COLO829 (cell line): ENCODE measurements at places on chromosomes 12 and 14.
A peak's percentile ranks its signal among the peaks of the same experiment; 100 is the strongest.

GRCh38 chr12:6956021-6956727, 5.0 kb downstream of the PTPN6 start:
- no peak for DNase-seq

GRCh38 chr12:12898911-12899511, 7.6 kb downstream of the GPRC5A start:
- no peak for DNase-seq

- no peak for DNase-seq
These were observed 303.8 kb downstream of the TMEM121 start for GRCh38 chr14:105830171-105830570.

DNA sequence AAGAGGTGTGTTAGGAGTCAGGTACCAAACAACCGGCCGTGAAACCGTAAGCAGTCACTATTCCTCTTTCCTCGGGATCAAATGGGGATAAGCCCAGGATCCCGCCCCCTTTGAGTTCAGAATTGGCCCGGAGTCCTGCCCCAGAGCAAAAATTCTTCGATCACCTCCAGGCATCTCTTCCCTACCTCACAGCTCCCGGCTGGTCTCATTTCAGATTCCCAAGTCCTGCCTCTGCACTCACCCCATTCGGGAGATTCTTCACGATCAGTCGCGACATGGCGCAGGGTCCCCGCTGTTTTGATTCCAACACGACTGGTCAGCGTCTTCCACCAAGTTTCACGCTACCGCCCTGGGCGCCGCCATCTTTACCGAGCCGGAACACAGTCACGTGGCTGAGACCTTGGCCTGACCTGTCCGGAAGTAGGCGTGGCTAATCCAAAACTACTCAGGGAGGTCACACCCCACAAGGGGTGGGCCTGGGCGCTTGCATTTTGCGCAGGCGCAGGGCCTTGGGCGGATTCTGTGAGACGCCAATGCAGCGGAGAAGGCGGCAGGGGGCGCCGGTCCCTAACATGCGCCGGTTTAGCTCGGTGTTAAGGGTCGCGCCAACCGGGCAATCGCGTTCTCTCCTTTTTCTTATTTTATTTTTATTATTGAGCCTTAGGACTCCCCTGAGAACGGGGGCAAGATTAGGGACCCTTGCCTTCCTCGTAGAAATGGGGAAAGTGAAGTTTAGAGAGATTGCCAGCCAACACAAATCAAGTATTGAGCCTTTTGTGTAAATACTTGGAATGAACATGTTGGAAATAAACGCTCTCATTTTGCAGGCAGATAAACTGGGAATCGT, at the start of gene RBM19:
RBM19 (minus strand) TSS at position 375 of the 847 bp plus-strand sequence; CDS start at position 277, 98 bp downstream.
- DNase-seq = peak; percentile 100

DNA sequence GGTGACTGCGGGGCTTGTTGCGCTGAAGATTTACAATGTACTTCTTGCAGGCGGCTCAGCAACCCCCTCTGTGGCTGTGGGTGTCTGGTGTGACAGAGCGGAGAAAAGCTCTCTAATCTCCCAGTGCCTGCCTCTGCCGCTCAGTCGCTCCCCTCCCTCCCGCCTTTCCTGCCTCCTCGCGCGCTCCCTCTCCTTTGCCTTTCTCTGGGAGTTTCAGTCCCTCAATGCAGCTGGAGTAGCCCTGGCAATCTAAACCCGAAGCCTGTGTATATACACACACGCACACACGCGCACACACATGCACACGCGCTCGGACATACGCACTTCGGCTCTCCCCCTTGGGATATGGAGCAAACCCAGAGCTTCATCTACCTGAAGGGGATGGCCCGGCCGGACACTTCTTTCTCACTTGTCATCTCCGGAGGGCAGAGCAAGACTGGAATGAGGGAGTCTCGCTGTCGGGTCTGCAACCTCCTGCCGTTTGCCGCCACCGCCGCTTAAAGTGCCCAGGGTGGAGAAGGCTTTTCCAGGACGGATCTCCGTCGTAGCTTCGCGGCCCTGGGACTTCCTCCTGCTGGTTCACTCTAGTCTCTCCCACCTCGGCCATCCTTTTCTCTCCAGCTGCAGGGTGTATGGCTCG, 599 bp upstream of the TRHDE start:
- no peak for DNase-seq

GRCh38 chr14:71244341-71244740, 337.1 kb downstream of the PCNX1 start:
- DNase-seq = no peak

DNA sequence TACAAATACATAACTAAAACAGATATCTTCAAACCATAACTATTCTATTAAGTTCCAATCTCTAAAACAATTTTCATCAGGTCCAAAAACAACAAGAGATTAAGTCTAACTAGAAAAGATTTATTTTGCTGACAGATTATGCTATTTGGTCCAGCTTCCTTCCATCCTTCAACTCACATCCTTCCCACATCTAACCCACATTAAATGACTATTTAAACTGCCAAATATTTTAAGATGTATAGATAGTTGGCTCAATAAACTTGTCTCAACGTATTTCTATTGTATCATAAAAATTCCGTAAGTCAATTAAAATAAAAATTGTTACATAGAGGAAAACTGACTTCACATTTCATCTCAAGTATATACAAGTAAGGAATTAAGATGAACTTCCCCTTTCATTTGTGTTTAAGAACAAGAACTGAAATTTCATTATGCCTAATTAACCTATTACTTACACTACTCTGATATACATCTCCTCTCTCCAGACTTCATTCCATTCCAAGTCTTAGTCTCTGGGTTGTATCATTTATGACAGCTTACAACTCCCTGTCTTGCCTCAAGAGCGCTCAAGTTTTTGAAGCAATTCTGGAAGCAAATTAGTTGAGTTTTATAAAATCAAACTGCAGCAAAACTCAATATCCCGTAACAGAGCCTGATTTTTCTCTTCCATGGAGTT, 25.4 kb downstream of the PAWR start:
- DNase-seq = no peak

- DNase-seq = no peak
These were observed 203.8 kb upstream of the RGS6 start for GRCh38 chr14:71728386-71728785.

DNA sequence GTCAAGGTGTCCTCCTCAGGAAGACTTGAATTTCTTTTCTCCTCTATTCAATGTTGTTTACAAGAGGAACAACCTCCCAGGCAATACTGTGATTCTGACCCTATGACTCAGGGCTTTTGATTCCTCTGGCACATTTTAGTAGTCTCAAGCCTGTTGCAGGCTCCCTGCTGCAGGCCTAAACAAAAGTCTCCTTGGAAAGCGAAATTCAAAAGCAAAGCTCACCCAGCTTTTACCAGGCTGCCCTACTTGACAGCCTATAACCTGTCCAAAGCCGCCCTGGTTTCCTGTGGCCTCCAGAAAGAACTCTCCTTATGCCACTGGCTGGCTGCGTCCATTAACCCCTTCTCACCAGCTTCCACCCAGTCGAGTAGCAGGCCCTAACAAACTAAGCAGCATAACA, 11.6 kb downstream of the FGD6 start:
- no peak for DNase-seq

- DNase-seq = peak; percentile 54
These were observed 38.3 kb downstream of the ATF7IP start for GRCh38 chr12:14403711-14404196.

- peak; percentile 35 for DNase-seq
These were observed 51.2 kb downstream of the ACSS3 start for GRCh38 chr12:81128930-81129554.

DNA sequence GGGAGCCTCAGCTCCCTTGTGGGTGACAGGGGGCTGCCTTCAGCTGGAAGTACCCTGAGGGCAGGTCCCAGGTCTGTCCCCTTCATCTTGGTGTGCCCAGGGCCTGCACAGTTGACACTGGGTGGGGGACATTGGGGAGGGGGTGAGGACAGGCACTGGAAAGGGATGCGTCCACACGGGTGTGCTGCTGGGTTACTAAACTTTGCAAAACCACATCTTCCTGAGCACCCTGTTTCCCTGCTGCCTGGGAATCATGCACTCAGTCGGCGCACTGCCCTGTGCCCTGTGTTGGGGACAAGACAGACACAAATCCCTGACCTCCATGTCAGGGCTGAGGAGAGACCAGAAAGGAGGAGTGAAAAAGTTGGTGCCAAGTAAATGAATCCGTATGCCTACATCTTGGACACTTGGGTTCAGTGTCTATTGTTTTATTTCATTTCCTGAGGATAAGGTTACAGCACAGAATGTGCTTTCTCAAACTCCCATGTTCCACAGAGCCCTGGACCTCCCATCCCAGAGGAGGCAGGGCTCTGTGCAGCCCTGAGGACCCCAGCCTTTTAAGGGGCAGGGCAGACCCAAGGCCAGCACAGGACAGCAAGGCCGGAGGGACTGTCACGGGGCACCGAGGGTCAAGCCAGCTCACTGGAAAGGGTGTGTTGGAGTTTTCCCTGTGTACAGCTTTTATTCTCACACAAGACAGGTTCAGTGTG, 2.9 kb upstream of the SLC25A29 start:
- DNase-seq = no peak

GRCh38 chr12:77572371-77572770, 258.3 kb upstream of the NAV3 start:
- no peak for DNase-seq

- DNase-seq = no peak
These were observed 40.1 kb downstream of the CCDC60 start for GRCh38 chr12:119374635-119375034.

DNA sequence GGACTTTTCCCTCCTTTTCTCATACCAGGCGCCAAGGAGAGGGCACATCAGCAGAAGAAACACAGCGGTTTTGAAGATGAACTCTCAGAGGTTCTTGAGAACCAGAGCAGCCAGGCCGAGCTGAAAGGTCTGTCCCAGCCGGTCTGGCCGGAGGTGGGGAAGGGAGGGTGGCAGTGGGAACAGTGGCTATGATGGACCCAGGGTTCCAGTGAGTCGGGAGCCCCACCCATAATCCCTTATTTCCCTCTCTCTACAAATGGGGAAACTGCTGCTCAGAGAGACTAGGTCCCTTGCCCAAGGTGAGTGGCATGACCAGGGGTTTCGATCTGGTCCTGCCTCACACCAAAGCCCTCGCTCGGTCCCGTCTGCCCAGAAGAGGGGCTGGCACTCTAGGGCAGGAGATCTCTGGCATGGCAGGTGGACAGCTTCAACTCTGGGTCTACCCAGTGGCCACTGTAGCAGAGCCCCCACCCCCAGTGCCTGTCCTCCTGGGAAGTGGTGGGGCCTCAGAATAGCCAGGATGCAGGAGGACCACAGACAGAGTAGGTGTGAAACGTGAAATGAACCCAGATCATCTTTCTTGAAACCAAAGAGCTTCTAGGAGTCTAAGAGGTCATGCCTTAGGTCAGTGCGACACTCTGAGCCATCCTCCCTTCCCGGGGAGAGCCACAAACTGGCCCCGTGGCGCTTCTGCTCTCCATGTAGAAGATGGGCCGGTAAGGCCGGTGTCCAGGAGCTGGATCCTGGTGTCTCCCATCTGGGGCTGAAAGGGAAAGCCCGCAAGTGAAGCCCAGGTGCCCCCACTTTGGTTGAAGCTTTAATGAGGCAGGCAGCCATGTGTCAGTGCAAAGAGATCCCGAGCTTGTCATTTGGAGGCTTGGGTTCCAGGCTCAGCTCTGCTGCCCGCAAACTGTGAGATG, 7.0 kb downstream of the CHGA start:
- DNase-seq = no peak

DNA sequence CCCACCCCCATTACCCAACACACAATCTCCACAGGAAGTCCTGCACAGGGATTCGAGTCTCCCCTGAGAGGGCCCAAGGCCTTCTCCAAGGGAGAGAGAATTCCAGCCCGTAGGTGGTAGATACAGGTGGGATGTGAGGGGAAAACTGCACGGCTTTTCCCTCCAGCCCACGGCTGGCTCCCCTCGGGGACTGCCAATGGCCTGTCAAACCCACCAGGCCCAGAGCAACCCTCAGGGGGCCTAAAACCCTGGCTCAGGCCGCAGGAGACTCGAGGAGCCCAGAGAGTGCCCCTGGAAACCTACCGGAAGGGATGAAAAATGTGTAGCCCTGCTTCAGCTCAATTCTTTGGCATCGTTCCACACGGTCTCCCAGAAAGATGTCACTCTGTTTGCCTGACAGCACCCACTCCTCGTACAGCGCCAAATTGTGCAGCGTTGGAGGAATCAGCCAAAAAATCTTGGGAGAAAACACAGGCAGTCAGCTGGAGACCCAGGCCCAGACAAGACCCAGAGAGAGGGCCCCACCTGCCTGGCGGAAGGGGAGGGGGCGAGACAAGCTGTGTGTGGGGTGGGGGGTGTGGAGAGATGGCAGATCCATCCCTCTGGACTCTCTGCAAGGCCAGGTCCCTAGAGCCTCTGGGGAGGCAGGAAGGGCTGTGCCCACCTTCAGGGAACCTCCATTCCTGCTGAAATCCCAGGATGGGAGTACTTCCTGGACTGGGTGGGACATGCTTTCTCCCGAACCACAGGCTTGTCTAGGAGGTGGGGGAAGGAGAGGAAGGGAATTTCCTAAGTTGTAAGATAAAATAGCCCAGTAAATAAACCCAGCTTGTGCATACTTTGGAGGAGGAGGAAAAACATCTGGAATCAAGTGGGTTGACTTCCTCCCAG, 48.1 kb downstream of the KDM2B start:
- DNase-seq = no peak

DNA sequence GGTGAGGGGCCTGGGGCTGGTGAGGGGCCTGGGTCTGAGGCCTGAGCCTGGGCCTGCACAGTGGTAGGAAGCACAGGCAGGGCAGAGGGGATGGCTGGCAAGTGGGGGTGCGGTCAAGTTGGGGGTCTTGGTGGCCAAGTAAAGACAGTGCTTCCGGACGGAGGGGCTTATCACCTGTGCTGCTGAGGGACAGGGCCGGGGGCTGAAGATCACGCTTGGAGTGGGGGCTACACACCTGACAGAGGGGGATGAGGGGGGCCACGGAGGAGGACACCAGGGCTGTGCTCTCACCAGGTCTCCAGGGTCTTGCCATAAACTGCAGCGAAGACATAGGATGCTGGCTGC, 12.2 kb downstream of the TEDC1 start:
- no peak for DNase-seq

- DNase-seq = peak; percentile 45
These were observed 483.9 kb downstream of the ZFP36L1 start for GRCh38 chr14:68308726-68309520.

DNA sequence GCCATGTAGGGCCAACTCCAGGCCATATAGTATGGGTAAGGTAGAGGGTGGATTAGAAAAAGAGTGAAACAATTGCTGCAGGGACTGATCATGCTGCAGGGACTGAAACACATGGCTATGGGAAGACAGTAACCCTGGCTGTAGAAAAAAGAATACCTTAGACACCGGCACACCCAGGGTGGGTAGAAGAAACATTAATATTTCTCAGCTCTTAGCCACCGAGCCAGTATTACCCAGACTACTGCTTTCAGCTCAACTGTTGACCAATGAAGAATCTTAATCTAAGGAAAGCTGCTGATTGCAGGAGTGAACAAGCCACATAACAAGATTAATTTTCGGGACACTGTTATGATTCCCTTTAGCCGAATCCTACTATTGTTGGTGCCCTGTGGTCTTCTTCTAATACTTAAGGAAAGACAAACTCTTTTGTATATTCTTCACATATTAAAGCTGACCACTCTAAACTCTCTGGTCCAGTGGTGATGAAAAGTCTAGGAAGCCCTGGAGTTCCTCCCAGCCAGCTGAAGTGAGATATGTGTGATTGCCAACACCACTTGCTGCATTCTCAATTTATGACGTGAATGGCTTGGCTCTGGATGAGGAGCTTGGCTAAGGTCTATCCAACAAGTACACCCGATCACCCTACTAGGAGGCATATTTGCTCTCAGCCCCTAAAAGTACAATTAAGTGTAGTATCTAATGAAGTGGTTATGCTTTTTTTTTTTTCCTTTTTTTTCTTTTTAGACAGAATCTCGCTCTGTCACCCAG, 69.2 kb downstream of the NOVA1 start:
- no peak for DNase-seq
